ENCODE measurements at places on chromosomes 7 and 10.

DNA sequence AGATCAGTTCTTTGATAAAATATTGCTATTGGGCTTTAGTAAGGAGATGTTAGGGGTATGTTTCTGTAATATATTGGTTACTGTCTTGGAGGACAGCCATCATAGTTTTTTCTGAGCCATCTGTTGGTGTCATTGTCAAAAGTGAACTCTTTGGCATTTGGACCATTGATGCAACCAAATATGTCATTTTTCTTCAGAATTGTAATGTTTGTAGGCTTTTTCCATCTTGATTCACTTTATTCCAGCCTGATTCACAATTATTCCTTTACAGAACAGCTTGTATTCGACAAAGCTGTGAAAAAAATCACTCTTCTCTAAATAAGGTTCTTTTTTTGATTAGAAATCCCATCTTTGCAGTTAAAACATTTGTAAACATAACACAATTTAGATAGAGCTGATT, 37.4 kb downstream of the SMNDC1 start:
- no peak for DNase-seq

DNA sequence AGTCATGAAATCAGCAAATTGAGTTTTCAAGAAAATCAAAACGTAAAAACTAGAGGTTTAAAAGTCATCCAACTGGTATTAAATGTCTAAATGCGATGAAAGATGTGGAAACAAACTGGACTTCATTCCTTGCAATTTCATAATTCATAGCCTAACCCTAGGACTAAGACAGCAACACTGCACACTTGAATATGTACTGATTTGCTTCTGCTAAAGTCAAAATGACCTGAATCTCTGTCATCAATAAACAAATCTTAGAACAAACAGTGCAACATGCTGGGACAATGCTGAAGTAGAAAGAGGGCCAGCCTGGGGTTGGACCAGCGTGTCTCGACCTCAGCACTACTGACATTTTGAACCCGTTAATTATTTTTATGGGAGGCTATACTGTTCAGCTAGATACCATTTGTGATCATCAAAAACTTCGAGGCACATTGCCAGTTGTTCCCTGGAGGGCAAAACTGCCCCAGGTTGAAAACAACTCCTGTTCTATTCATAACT, 47.1 kb downstream of the MYOF start:
- DNase-seq, result no peak

DNA sequence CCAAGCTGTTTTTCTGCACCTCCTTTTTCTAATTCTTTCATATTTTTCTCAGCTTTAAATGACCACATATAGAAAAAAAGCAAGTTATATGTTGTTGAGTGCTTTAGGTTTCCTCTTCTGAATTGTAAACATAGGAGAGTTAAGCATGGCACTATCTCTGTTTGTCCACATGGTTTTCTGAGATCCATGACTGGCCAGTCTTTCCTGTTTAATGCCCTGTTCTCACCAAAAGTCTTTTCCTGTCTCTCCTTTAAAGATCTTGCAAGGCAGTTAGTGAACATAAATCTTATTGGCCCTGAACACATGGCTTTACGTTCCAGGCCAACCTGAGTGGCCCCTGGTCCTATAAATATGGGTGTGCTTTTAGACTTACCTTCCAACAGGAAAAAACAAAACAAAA, 19.4 kb downstream of the TRPV5 start:
- DNase-seq, result no peak

DNA sequence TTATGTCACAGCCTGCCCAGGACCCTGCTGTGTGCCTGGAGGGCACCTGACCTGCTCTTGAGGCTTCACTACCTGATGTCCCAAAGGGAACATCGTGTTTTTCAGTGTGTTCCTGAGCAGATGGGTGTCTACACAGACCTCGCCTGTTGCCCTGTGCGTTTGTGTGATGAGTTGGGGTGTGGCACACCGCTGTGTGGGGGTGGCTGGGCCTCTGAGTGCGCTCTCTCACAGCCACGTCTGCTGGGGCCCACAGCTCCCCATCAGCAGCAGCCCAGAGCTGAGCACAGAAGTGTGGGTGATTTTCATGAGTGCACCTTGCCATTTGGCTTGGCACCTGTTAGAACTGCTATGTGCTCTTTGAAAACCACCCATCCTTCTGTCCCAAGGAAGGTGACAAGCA, 121.5 kb downstream of the NKX6-2 start:
- no peak for DNase-seq

DNA sequence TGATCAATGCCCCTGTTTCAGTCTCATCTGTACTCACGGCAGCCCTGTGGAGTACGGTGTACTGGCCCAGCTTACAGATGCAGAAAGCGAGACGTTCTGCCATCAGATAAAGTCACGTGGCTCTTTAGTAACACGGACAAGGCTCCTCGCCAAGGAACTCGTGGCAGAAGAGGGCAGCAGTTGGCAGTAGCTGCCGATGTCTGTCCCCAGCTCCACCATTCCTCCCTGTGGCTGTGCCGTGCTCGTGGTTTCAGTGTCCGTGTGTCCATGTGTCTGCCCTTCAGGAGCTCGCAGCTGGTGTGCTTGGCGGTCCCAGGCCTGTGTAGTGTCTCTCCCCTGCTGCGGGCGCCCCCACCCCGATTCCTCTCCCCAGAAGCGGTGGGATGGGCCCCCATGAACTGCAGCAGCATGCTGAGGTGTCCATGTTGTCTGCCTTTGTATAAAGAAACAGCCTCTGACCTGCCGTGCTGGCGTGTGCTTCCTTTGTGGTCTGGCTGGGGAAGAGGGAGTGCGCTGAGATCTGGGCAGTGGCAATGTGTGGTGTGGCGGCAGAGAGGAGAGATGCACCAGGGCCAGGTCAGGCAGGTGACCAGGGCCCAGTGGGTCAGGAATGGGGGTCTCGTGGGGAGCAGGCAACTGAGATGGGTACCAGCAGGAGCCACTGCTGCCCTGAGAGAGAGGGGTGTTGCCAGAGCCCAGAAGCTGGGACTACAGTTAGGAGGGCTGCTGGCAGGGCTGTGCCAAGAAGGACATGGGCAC, 9.8 kb downstream of the RHBDD2 start:
- no peak for DNase-seq
